CD4-positive, alpha-beta T cell treated with Interleukin-21 for 1 hour (primary cell): ENCODE measurements at places on chromosomes 7 and 10.
A peak's percentile ranks its signal among the peaks of the same experiment; 100 is the strongest.

DNA sequence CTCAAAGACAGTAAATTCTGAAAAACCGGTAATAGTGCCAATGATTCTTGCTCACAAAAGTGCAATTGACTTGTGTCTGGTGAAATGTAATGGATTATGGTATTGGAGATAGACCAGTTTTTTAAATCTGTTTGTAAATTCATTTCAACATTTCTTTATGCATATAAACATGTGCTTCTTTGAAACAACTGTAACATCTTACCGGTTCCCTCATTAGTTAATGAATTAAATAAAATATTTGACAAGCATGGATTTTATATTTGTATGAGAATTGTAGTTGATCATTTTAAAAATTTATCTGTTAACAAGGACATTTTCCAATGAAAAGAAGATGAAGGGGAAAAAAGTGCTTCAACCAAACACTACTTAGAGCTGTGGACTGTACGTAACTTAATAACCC lies 21.0 kb upstream of the APBB1IP start:
- DNase-seq = no peak

DNA sequence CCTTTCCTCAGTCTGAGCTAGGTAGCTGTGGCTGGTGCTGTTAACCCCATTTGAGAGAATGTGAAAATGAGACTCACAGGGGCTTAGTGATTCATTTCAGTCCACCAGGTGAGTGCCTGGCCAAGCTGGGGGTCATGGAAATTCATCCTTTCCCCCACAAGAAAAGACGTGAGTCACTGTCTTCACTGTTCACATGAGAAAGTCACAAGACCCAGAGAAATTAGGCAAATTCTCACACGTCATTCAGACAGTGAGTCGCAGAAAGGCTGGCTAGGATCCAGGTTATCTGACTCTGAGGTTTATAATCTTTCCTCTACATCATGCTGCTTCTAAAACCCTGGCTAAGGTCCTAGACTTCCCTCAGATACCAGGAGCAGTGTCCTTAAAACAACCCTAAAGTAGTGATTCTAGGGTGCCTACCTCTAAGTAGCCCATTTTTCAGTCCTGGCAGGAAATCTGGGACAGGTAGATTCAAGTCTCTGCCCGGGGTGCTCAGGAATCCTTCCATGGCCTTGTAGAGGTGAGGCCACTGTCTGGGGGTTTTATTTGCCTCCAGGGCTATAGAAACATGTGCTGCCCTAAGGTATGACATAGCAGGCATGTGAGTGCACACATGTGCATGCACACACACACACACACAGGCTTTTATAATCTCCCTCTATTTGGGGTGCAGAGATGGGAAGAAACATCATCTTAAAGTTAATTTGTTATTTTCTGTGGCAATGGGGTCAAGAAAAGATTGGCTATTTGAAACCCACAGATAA lies 427.9 kb upstream of the CELF2 start:
- no peak for DNase-seq

- DNase-seq = no peak
Measured at GRCh38 chr7:47204709-47205108, 377.2 kb downstream of the TNS3 start.

GRCh38 chr10:70874061-70874460 lies 14.3 kb downstream of the PCBD1 start:
- DNase-seq = no peak

DNA sequence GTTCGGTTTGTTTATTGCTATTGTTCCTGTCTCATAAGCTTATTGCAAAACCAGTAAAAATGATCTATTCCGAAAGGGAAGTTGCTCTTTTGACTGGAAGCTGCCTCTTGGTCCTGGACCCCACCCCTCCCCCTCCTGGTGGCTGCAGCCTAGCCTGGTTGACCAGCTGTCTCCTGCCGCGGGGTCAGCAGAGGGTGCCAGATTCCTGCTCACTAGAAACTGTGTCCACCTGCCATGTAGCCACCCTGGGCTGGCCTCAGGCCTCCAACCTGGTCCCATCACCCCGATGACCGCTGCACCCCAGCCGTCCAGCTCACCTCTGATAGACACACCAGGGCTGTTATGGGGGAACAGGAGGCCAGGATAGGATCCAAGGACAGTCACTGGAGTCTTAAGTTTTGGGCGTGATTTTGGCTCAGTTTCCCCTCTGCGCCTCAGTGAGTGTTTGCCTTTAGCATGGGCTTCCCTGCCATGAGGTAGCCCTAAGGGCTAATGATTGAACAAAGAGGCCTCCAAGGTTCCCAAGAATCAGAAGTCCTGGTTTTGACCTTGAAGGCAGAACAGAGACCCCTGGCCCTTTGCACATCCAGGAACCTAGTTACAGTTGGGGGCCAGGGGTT lies 32.9 kb upstream of the SLF2 start:
- no peak for DNase-seq

GRCh38 chr10:44956226-44956625 lies 3.4 kb upstream of the RASSF4 start:
- DNase-seq = no peak

GRCh38 chr10:100828738-100829096 lies 83.3 kb downstream of the PAX2 start:
- DNase-seq = peak; percentile 19

- no peak for DNase-seq
Measured at GRCh38 chr10:110978204-110978603, 58.8 kb downstream of the SHOC2 start.

DNA sequence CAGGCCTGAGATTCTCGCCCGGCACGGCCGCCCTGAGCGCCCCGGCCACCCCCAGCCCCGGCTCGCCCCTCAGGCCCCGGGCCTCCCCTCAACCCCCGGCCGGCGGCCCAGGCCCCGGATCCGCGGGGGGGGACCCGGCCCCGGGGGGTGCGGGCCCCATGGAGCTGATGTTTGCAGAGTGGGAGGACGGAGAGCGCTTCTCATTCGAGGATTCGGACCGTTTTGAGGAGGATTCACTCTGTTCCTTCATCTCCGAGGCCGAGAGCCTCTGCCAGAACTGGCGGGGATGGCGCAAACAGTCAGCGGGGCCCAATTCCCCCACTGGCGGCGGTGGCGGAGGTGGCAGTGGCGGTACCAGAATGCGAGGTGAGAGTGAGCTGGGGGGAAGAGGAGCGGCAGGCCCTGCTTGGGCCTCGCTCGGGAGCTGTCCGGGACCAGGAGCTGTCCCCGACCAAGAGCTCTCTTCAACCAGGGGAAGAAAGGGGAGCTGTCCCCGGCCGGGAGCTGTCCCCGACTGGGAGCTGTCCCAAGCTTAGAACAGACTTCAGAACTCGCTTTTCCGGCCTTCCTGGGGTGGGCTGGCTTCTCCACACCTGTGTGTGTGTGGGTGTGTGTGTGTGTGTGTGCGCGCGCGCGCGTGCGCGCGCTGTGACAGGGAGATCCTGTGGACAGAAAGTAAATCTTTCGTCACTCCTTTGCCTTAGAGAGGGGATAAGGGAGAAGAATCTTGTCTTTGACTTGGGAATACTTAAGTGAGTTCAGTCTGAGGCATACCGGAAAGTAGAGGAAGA lies 510 bp downstream of the ZSWIM8 start:
- peak; percentile 64 for DNase-seq

DNA sequence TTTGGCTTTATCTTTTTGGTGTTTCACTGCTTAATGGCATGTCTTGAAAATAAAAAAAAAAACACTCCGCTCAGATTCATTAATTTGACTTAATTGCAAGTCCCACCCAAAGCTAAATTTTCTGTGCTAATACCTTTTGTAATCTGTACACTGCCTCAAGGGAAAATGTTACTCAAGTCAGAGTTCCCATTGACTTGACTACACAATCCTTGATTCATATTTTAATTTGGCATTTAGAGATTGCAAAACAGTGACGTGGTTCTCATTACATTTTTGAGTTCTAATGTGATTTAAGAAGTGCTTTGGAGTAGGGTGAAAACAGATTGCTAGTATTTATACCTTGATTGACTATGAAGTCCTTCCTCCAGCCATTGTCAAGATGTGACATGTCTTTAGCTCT lies 21.3 kb upstream of the LIPM start:
- no peak for DNase-seq

GRCh38 chr10:129467359-129468064 lies 471 bp downstream of the MGMT start:
- no peak for DNase-seq

- peak; percentile 94 for DNase-seq
Measured at GRCh38 chr10:11178606-11179515, 161.2 kb downstream of the CELF2 start.

DNA sequence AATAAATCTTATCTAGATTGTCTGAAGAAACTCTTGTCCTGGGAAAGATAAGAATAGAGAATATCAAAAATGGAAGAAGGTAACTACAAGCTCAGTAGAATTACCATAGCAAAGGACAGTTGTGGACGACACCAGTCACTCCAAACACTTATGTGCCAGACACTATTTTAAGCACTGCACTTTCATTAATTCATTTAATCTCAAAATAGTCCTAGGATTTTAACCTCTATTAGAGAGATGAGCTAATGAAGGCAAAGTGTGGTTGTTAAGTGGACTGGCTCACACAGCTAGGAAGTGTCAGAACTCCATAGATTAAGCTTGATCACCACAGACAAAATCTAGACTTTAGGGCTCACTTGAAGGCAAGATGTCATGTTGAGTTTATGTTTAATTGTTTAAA lies 168.9 kb downstream of the CDC14C start:
- DNase-seq = no peak

DNA sequence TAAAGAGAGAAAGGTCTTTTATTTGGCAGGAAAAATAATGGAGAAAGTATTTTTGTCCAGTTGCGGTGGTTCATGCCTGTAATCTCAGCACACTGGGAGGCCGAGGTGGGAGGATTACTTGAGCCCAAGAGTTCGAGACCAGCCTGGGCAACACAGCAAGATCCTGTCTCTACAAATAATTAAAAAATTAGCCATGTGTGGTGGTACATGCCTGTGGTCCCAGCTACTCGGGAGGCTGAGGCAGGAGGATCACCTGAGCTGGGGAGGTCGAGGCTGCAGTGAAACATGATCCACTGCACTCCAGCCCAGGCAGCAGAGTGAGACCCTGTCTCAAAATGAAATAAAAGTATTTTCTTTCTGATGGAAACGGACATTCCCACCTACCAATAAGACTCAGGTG lies 77.8 kb upstream of the MKRN1 start:
- no peak for DNase-seq

GRCh38 chr7:1742555-1743303 lies 72.7 kb downstream of the ELFN1 start:
- peak; percentile 30 for DNase-seq

DNA sequence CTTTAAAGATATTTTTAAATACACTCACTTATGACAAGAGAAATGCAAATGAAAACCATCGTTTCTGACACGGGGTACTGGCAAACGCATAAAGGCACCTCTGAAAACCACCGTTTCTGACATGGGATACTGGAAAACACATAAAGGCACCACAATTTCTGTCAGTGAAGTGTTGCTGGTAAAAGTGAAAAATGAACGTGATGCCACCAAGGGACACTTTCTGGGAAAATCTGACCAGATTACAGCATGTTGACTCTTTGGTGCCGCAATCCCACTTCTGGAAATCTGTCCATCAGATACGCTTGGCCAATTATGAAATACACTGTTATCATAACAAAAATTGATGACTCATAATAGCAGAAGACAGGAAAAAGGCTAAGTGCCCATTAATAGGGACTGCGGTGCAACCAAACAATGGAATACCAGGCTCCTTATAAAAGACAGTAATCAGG lies 131.7 kb downstream of the ZMYND11 start:
- DNase-seq = no peak

- no peak for DNase-seq
Measured at GRCh38 chr7:131224996-131225395, 102.7 kb upstream of the MKLN1 start.

DNA sequence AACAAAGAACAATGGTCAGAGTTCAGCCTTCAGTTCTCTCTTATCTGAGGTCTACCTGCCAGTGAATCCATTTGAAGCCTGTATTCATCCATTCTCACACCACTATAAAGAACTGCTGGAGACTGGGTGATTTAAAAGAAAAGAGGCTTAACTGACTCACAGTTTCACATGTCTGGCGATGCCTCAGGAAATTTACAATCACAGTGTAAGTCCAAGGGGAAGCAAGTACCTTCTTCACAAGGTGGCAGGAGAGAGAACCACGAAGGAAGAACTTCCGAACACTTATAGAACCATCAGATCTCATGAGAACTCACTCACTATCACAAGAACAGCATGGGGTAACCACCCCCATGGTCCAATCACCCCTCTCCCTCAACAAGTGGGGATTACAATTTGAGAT lies 33.0 kb upstream of the SLC25A13 start:
- no peak for DNase-seq

- peak; percentile 88 for DNase-seq
Measured at GRCh38 chr7:128409596-128410450, at the start of gene IMPDH1. TSS of gene IMPDH1 (minus strand) at chr7:128409982. CDS start at chr7:128409901, 81 bp downstream.

DNA sequence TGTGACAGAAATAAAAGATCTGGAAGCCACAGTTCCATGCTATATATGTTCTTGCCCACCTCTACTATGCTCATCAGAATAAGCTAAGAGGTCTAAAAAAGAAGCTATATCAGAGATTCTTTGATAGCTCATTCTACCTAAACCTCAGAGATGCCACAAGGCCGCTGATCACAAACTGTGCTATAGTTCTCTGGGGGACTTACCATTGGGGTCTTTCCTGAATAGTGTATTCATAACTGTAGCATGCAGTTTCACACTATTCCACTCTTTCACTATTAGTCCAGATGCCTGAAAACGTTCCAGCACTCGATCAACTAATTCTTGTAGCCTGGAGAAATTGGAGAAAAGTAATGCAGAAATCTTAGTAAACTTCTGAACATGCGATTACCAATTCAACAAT lies 44.5 kb upstream of the SPOCK2 start:
- DNase-seq = no peak

GRCh38 chr10:13206546-13207443 lies 27.4 kb downstream of the UCMA start:
- DNase-seq = peak; percentile 1

DNA sequence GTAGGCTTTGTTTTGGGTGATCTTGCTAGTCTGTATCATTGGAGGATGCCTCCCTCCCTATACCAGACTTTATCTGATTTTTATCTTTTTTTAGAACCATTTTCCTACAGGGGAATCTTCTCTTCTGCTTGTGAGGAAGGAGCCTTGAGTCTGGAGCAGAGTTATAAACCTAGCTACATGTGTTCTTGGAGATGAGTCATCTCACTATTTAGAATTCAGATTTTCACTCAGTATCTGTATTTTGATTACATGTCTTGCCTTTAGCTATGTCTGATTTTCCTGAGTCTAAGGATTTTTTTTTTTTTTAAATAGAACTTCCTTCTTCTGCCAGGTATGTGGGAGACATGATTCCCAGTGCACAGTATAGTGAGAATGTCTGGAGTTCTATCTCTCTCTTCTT lies 211.6 kb upstream of the MBL2 start:
- DNase-seq = no peak
